Memory B cell (primary cell): ENCODE measurements at places on chromosomes 7 and 10.

DNA sequence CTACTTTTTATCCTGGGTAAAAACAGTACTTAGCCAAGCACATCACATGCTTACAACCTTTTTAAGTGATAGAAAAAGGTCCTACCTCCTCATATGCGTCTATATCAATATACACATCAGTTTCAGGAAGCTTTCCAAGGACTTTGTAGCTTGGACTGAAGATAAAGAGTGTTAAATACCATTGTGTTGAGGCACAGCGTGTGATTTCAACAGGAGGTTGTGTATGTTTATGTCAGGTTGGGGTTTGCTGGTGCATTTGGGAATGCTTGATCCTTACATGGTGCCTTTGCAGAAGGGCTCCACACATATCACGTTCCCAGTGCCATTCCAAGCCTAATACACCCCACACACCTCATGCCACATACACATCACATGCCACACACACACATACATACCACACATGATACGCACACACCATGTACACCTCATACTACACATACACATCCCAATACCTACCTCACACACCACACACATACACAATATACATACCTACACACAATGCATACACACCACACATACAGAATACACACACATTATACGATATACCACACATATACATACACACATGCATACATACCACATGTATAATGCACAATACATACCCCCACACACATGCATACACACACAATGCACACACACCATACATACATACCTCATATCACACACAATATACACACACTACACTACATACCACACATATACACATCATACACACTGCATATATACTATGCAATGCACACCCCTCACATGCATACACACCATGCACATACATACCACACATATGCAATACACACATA lies 33.1 kb downstream of the PSMC2 start:
- DNase-seq = no peak

DNA sequence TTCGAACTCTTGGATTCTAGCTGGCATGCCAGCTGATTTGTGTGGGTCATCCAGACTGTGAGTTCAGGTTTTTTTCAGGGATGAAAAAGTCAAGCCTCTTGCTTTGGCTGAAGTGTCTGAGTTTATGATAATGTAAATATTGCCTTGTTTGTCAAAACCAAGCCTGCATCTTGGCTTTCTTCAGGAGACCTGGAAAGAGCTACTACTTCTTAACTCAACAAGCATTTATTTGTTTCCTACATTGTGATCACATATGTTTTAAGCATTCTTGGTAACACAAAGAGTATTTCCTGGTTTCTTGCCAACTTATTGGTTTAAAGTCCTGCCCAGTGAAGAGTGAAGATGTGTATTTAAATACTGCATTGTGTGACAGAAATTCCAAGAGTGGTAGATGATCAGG lies 407.1 kb downstream of the LRMDA start:
- no peak for DNase-seq

- no peak for DNase-seq
These were observed 63.3 kb downstream of the GSAP start for GRCh38 chr7:77352665-77353406.

DNA sequence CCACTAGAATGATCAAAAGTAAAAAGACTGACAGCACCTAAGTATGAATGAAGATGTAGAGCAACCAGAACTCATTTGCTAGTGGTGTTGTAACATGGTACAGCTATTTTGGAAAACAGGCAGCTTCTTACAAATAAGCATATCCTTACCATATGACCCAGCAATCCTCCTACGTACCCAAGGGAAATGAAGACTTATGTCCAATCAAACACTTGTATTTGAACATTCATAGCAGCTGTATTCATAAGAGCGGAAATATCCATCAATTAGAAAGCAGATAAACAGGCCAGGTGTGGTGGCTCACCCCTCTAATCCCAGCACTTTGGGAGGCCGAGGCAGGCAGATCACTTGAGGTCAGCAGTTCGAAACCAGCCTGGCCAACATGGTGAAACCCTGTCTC lies 53.0 kb downstream of the KLRG2 start:
- DNase-seq = no peak

- no peak for DNase-seq
These were observed 3.7 kb upstream of the NDST2 start for GRCh38 chr10:73814896-73815718.

DNA sequence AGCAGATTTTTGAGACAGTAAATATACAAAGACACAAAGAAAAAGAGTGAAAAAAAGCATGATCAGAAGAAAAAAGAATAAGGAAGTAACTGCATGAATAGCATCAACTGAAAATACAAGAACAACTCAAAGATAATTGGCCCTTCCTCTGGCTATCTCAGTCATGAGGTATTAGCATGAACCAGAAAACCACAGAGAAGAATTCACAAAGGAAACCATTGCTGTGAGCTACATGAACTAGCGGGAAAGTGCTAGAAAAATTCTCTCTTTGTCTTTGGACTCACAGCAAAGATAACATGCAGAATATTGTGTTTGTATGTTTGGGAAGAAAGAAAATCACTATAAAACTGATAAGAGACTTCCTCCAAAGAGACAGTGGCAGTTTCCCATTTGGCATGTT lies 82.9 kb downstream of the SORCS1 start:
- no peak for DNase-seq

GRCh38 chr7:47726047-47726726 lies 144.3 kb upstream of the TNS3 start:
- DNase-seq = no peak

DNA sequence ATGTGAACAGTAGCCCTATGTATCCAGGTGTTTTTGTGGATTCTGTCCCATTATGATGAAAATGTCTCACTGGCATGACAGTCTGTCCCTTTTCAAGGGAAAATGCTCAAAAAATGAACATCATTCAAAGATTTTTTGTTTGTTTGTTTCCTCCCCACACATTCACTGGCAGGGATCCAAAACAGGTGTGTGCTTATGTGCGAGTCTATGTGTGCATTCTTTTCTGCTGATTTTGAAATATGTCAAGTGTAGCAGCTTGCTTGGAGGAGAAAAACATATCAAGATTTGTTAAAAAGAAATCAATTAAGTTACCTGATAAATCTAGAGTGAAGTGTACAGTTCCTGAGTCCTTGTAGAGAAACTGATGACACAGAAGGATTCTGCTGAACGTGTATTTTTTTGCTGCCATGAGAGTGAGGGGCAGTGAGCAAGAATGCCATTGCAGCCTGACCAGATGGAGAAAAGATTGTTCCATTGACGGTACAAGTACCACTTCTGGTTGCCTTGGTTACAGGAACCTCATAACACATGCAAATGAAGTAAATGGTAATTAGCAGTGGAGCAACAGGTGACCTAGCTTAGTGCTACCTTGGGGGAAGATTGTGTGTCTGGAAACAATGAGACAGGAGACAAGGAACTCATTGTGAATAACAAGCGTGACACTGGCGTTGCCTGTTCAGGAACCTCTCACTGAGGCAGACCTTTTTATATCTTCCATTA lies 277.4 kb upstream of the PHYHIPL start:
- DNase-seq = no peak

DNA sequence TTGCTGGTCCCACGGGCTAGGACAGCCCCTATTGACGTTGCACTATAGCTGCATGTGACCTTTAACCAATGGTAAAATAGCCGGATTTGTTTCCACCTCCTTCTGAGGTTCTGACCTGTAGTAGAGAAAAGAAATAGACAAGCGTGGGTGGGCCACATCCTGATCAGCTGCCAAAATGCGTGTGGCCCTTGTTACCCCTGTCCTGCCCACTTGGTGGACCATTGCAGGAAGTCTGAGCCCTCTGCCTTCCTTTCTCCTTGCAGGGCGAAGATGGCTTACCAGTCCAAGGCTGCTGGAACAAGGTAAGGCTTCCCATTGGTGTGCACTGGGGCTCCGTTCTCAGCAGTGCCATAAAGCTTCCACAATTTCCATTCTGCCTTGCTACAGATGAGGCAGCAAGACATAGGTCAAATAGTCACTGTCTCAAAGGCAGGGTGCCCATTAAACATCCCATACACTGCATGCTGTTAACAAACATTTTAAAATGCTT lies 95.9 kb upstream of the MACROH2A2 start:
- DNase-seq = no peak

DNA sequence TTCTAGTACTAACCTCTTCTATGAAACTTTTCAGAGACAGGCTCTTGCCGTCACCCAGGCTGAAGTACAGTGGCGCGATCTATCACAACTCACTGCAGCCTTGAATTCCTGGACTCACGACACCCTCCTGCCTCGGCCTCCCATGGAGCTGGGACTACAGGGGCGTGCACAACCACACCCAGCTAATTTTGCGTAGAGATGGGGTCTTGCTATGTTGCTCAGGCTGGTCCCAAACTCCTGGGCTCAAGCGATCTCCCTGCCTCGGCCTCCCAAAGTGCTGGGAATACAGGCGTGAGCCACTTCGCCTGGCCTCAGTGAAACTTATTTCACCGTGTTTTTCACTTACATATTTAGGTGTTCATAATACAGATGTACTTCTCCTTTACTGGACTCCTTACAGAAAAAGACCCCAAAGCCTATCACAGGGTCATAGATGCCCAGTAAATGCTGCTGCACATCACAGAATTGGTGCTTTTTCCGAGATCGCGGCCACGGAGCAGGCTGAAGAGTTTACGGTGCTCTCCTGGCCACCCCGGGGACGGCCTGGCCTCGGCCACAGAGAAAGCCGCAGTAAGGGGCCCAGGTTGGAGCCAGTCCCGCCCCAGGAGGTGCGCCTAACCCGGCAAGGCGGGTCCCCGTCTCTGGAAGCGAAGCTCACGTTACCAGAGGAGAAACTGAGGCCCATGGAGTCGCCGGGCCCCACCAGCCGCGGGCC lies 595 bp downstream of the TBL2 start:
- no peak for DNase-seq

DNA sequence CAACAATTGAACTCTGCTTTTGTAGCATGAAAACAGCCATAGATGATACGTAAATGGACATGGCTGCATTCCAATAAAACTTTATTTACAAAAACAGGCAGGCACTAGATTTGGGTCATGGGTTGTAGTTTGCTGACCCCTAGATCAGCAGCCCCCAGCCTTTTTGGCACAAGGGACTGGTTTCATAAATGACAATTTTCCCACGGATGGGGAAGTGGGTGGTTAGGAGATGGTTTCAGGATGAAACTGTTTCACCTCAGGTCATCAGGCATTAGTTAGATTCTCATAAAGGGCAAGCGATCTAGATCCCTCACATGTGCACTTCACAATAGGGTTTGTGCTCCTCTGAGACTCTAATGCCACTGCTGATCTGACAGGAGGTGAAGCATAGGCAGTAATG lies 16.5 kb upstream of the ANK3 start:
- DNase-seq = no peak

- no peak for DNase-seq
These were observed 28.4 kb upstream of the AGK start for GRCh38 chr7:141522657-141523342.

DNA sequence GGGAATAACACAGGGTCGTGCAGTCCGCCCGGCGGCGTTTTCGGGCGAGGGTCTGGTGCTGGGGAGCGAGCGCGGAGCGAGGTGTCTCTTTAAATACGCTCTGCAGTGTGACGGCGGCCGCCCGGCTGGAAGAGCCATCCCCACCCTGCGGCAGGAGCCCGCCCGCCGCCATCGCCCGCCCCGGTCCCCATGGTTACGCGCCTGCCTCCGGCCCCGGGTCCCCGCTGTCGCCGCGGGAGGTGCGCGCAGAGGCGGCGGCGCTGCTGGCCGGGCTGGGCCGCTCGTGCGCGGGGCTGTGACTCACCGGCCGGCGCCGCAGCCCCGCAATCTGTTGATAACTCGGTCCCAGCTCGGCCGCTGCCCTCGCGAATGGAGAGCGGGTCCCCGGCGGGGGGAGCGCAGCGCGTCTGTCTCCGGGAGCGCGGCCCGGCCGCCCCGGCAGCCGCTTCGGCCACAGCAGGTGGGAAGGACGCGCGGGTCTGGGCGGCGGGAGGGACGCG lies at the start of gene ADGRA1:
Gene ADGRA1 (plus strand): TSS at position 246 of the 500 bp plus-strand sequence. CDS start 986 bp downstream, outside the sequence.
- DNase-seq = no peak

DNA sequence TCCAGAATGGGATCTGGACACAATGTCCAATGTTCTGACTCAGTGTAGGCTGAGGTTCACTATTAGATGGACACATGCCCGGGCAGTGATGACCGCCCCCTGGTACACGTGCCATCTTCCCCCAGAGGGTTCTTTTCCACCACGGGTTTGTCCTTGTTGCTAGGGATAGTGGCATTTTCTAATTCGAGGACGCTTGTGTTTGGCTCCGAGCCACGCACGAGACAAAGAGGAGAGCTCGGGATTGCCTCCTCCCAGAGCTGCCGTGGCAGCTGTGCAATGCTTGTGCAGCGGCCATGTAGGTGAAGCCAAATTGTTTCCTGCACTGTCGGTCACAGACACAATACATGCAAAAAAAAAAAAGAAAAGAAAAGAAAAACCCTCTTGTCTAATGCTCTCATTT lies 207.5 kb downstream of the PAXIP1 start:
- no peak for DNase-seq

- no peak for DNase-seq
These were observed 94.0 kb upstream of the PPP2R2D start for GRCh38 chr10:131806646-131807317.

DNA sequence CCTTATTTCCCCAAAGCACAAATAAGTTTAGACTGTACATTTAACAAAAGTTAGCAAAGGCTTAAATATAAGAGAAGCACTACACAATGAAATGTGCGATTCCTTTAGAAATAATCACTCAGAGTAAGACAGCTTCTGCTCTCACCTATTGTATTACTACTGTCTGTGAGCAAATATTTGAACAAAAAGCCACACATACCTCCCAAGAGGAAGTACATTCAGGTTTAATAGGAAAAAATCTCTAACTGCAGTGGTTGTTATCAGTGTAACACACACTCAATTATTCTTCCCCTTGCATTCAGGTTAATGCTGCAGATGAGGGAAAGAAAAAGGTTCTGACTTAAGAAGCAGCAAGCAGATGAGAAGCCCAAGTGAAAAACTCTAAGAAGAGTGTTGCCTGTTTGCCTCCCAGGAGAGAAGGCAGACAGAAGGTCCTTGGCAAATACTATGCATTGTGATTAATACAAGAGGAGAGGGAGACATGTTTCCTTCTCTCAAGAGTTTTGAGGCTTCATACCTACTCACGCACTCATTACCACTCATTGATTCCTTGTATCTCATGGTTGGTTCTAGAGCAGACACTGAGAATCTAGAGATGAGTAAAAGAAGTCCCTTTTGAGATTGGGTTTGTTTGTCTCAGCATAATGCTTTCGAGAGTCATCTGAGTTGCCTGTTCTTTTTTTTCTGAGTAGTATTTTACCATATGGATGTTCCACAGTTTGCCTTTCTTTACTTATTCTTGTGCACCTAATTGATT lies 13.6 kb downstream of the GIMAP4 start:
- DNase-seq = no peak

GRCh38 chr7:151440799-151441445 lies 981 bp upstream of the CRYGN start:
- DNase-seq = no peak

- peak; percentile 48 for DNase-seq
These were observed 83.9 kb downstream of the OSBPL3 start for GRCh38 chr7:24896031-24896501.

GRCh38 chr10:23516530-23516929 lies 77.7 kb downstream of the OTUD1 start:
- no peak for DNase-seq

- DNase-seq = no peak
These were observed 90.6 kb upstream of the SKAP2 start for GRCh38 chr7:26954951-26955350.

- no peak for DNase-seq
These were observed 117.6 kb downstream of the DIP2C start for GRCh38 chr10:571688-572451.
